ENCODE measurements at places on chromosomes 11 and 22.
A peak's percentile ranks its signal among the peaks of the same experiment; 100 is the strongest.

GRCh38 chr11:9020916-9021315 lies 17.1 kb upstream of the NRIP3 start:
- no peak for DNase-seq

GRCh38 chr22:37428649-37429586 lies 1.6 kb upstream of the ELFN2 start:
- peak; percentile 58 for DNase-seq

DNA sequence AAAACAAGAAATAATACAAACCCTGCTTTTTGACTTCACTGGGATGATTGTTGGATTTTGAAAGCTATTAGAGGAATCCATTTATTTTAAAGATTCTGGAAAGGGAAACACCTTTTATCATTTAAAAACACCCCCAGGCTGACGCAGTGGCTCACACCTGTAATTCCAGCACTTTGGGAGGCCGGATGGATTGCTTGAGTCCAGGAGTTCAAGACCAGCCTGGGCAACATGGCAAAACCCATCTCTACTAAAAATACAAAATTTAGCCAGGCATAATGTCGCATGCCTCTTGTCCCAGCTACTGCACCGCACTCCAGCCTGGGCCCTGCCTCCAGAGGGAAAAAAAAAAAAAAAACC lies 317 bp upstream of the SCN2B start:
- DNase-seq: no peak

DNA sequence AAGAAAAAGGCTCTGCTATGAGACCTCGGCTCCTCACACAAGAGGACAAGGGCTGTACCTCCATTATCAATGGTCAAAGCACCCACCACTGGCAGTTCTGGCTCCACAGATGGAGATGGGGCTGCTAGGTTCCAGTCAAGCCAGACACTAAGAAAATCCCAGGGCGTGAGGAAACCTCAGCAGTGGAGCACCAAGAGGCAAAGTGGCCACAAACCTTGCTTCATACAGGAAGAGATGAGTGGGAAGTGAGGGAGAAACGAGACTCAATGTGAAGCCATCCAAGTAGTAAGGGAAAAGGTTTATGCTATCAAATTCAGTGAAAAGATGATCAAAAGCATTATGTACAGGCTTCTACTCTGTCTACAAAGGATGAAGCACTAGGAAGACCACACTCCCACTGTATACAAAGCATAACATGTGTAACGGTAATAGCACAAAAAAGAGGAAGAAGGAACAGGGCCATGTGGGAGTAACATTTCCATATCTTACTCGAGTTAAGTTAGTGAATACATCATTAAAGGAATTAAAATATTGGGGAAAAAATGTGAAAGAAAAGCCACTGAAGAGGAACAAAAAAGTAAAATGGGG lies 27.0 kb downstream of the POLDIP3 start:
- DNase-seq: no peak

DNA sequence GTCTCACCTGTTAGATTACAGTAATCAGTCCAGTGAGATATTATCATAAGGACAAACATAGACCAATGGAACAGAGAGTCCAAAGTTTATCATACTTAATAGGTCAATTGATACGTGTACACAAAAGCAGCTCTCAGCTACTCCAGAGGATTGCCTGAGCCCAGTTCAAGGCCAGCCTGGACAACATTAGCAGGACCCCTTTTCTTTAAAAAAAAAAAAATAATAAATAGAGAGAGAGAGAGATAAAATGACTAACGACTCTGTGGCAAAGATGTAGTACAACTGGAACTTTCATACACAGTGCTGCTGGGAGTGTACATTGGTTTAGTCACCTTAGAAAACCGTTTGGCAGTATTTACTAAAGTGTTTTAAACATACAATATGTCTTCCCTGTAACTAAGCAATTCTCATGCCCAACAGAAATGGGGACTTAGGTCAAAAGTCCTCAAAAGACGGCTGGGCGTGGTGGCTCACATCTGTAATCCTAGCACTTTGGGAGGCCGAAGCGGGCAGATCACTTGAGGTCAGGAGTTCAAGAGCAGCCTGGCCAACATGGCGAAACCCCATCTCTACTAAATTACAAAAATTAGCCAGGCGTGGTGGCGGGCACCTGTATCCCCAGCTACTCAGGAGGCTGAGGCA lies 10.6 kb downstream of the SNX32 start:
- no peak for DNase-seq

DNA sequence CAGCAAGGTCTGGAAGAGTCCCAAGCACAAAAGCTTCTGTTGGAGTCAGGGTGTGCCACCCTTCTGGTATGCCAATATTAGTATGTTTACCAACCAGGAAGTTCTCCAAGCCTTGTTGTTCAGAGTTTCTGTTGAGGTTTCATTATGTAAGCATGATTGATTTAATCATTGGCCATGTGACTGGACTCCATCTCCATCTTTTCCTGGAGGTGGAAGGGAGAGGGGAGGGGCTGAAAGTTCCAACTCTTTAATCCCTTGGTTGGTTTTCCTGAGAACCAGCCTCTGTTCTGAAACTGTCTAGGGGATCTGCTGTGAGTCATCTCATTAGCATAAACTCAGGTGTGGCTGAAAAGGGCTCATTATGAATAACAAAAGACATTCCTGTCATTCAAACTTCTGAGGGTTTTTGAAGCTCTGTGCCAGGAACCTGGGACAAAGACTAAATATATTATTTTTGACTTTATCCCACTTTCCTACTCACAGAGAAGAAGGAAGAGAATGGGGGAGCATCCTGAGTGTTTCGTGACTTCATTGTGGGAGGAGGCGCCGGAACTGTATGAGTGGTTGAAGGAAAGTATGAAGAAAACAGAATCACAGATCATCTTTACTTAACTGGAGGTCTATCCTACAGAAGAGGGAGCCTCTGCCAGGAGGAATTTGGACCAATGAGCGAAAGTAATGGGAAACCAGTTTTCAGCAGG lies 138.2 kb downstream of the NECTIN1 start:
- DNase-seq: no peak

DNA sequence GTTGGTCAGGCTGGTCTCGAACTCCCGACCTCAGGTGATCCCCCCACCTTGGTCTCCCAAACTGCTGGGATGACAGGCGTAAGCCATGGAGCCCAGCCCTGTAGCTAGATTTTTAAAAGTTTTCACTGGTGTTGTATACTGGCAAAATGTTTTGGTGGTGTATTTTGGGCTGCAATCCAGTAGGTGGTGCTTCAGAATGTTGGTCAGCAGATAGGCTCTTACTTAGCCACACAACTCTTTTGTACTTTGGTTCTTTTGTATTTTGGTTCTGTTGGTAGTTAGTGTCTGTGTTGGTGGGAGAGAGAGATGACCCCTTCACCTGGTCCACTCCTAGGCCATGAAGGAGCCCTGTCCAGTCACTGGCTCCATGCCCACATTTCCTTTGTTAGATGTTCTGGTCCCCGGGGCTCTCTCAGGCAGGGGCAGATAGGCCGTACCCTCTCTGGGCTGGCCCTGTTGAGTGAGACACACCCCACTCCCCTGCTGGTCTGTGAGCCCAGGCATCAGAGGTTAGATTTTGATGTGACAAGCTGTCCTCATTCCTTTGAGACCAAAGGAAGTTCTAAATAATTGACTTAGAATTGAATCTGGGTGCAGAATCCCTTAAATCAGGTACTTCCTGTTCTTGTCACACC lies 123.8 kb downstream of the DDX10 start:
- DNase-seq: peak; percentile 32

GRCh38 chr11:119691701-119692539 lies 37.1 kb downstream of the NECTIN1 start:
- DNase-seq: no peak

GRCh38 chr22:44583854-44584253 lies 85.8 kb upstream of the RTL6 start:
- no peak for DNase-seq

DNA sequence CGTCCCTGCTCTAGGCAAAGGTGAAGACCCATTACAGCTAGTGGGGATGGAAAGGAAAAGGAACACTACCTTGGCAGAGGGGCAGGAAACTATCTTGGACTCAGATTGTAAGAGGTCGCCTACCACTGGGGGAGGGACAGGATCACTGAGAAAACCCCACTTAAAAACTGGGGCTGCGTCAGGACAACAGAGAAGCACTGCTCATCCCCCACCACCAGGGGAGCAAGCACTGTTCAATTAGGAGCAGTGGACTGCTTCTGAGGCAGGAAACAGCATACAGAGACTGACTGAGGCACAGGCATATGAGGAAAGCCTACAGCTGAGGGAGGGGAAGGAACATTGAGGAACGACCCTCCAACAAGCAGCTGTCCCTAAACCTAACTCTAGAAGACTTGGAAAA lies 20.8 kb upstream of the DLAT start:
- DNase-seq: no peak

DNA sequence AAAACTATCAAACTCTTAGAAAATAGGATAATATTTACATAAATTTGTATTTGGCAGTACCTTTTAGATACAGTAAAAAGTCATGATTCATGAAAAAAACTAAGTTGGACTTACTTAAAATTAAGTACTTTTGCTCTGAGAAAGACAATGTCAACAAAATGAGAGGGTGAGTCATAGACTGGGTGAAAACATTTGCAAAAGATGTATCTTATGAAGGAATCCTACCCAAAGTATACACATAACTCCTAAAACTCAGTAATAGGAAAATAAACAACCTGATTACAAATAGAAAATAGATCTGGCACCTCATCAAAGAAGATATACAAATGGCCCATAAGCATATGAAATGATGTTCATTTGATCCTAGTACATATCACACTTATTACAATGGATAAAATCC lies 1154.6 kb downstream of the JRKL start:
- DNase-seq: no peak

- peak; percentile 21 for DNase-seq
Observed at GRCh38 chr11:74949753-74950137, 679 bp downstream of the SPCS2 start.

- DNase-seq: no peak
Observed at GRCh38 chr22:49629586-49630447, 197.9 kb downstream of the BRD1 start.

GRCh38 chr11:64844330-64845128 lies at the start of gene CDC42BPG:
CDC42BPG (minus strand) TSS chr11:64844653; CDS start chr11:64844569, 84 bp downstream.
- DNase-seq: peak; percentile 86

- no peak for DNase-seq
Observed at GRCh38 chr11:116736763-116737162, 36.0 kb downstream of the BUD13 start.

Measured in AG08395 (cell line).